Suppressor macrophage (primary cell): ENCODE measurements at places on chromosomes 7 and 10.
A peak's percentile ranks its signal among the peaks of the same experiment; 100 is the strongest.

GRCh38 chr10:14141283-14141682, 189.4 kb downstream of the FRMD4A start:
- DNase-seq = no peak

DNA sequence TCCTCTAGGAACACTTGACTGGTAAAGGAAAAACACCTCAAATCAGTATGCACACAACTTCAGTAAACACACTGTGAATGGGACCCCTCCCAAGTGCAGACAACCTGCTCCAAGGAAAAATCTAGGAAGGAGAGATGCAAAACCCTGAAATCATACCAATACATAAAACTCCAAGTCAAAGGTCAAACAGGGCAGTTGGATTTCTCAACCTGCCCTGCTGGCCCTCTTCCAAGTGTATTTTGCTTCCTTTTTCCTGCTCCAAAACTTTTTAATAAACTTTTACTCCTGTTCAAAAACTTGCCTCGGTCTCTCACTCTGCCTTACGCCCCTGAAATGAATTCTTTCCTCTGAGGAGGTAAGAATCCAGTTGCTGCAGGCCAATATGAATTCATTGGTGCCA, 665.1 kb downstream of the SORCS1 start:
- no peak for DNase-seq

DNA sequence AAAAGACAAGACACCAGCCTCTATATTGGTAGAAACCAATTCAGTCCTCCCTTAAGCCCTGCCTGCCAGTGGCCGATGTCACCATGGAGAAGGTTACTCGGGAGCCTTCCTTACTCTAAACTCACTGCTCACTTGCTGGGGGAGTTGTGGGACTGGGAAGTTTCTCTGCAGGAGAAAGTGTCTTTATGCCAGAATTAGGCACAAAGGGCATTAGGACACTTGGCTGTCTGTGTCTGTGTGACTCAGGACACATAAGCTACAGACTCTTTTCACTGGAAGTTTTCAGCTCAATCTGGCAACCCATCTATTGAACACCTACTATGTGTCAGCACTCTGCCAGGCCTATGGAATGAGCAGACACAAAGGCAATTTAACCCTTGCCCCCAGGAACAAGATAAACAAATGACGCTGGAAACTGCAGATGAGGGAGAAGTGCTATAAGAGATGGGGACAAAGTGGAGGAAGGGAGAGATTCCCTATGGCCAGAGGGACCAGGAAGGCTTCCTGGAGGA, 49.5 kb upstream of the CACUL1 start:
- no peak for DNase-seq

- DNase-seq = peak; percentile 84
Observed at GRCh38 chr10:62817766-62818425, 1.7 kb upstream of the EGR2 start.

GRCh38 chr7:73611017-73611555, 13.2 kb downstream of the MLXIPL start:
- DNase-seq = no peak

GRCh38 chr10:97196223-97197029, 10.7 kb upstream of the SLIT1 start:
- DNase-seq = peak; percentile 65

DNA sequence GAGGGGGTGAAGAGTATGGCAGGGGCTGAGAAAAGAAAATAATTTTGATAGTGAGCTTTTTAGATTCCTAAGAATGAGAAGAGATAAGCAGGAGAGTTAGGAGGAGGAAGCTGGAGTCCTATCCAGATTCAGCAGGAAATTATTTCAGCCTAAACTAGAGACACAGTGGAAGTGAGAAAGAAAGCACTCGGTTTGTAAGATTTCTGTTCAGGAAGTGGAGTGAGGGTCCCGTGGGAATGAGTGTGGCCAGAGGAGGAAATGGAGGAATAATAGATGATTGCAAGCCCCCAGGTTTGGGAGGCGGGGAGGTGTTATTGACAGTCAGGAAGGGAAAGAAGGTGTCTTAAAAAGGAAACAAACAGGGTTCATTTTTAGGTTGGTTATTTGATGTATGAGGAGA, 84.8 kb upstream of the NRP1 start:
- DNase-seq = peak; percentile 11

- DNase-seq = no peak
Observed at GRCh38 chr10:48572414-48572813, 32.5 kb downstream of the ARHGAP22 start.

DNA sequence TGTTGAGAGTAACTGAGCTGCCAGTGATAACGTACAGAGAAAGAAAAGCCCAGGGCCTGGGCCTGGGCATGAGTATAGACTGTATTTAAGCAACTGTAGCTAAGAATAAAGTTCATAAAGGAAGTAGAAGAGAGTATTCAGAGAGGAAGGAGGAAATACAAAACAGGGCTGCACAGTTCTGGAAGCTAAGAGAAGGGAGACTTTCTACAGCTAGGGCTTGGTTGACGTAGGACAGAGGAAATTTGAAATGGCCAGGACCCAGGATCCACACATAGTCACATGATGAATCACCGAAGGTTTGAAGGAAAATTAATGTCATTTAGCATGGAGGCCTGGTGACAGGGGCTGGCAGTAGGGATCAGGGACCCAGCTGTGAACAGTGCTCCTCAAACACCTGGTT, 66.7 kb downstream of the ARL4A start:
- DNase-seq = no peak

GRCh38 chr7:5514440-5515035, 90.9 kb upstream of the TNRC18 start:
- no peak for DNase-seq

- DNase-seq = no peak
Observed at GRCh38 chr7:47049234-47049774, 532.6 kb downstream of the TNS3 start.

GRCh38 chr10:86449926-86450558, 71.5 kb downstream of the WAPL start:
- DNase-seq = no peak

GRCh38 chr10:33412241-33412640, 77.8 kb upstream of the NRP1 start:
- DNase-seq = no peak
